ENCODE measurements at places on chromosomes 16 and 17.

DNA sequence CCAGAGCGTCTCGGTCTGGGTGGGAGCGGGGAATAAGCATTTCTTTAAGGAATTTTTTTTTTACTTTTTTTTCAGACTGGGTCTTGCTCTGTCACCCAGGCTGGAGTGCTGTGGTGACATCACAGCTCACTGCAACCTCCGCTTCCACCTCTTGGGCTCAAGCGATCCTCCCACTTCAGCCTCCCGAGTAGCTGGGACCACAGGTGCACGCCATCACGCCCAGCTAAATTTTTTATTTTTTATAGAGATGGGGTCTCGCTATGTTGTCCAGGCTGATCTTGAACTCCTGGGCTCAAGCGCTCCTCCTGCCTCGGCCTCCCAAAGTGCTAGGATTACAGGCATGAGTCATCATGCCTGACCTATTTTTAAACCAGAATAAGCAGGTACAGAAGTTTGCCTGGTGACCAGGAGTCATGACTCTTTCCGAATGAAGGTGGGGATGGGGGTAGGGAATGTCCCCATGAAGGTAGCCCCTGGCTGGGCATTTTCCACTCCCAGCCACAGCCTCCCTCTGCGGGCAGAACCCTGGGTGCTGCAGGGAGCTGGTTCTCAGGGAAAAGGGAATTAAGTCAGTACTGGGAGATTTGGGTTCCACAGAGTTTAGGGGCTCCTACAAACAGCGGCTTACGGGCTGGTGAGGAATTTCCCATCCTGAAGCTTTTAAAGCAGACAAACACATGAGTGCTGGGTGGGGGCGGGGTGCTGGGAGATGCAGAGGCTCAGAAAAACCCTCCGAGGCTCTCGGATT lies 48.3 kb downstream of the TBC1D16 start:
- DNase-seq = no peak

DNA sequence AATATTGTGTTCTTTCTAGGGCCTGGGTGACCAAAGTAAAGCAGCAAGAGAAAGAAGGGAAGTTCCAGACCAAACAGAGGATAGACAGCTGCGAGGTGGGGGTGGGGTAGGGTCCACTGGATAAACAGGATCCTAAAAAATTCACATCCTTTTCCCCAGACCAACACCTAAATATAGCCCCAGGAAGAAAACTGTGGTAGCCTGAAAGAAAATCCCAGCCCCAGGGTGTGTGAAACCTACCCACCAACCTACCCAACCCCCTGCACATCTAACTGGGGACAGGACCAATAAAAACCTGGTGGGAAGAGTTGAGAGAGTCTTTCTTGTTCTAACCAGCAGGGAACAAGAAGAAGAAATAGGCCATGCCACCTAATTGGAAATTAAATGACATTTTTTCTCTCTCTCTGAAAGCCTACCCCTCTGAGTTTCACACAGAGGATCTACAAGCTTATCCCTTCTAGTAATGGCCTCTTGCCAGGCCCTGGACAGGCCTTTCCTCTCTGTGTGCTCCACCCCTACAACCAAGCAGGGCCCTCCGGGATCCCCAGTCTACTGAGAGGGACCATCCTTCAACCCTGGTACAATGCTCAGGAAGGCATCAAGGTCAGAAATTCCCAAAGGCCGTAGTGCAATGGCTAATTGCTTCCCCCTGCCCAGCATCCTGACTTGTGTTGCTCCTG lies 12.0 kb downstream of the MYO18A start:
- peak; percentile 73 for DNase-seq

DNA sequence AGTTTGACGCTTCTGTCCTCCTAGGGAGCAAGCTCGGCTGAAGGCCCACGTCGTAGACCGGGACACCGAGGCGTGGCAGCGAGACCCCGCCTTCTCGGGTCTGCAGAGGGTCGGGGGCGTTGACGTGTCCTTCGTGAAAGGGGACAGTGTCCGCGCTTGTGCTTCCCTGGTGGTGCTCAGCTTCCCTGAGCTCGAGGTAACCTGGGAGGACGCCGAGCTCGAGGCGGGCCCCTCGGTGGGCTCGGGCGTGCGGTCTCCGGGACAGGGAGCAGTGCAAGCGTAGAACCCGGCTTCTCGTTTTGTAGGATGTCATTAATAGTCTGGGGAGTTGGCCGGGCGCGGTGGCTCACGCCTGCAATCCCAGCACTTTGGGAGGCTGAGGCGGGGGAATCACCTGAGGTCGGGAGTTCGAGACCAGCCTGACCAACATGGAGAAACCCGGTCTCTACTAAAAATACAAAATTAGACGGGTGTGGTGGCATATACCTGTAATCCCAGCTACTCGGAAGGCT lies 715 bp downstream of the ENDOV start:
- no peak for DNase-seq

DNA sequence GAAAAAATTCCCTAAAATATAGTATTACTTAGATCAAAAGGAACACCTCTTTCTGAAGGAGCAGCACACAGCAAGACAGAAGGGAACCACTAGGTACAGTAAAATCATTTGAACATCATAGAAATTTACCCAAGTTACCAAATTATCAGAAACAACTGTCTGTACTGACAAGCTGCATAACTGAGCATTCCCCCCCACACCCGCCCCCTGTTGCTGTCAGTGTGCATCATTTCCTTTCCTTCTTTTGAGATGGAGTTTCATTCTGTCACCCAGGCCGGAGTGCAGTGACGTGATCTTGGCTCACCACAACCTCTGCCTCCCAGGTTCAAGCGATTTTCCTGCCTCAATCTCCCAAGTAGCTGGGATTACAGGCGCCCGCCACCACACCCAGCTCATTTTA lies 120.7 kb downstream of the TRIM37 start:
- DNase-seq = no peak

- no peak for DNase-seq
Observed at GRCh38 chr16:69363281-69363717, 11.7 kb upstream of the TMED6 start.

- DNase-seq = no peak
Observed at GRCh38 chr17:9209347-9209746, 188.0 kb downstream of the NTN1 start.

DNA sequence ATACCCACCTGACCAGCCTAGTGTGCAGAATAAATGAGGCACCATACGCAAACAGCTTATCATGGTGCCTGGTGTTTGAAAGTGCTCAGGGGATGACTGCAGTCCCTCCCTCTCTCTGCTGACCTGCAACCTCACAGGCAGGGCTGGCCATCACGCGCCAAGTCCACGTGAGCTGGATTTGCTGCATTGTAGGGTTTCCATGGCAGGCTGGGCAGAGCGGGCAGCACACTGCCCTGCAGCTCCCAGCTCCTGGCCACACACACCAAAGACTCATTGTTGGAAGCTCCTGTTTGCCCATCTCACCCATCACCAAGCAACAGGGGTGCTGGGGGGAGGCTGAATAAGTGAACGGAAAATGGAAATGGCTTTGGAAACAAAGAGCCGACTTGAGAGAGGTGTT lies 81.8 kb downstream of the IRX3 start:
- no peak for DNase-seq

GRCh38 chr16:64641343-64641742 lies 480.5 kb downstream of the CDH11 start:
- DNase-seq = no peak

DNA sequence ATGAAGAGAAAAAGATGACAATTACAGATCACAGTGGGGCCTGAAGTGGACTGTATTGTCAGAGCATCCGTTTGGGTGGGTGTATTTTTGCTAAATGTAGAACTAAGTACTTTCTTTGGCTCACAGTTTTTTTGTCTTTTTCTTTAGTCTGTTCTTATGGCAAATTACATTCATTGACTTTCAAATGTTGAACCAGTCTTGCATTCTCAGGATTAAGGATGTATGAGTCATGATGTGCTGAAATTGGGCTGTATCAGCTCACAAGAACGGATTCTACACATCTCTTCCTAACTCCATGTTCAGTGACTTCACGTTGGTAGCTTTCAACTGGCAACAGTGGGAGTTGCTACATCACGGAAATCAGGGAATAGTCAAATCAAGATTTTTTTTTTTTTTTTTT lies 66.5 kb downstream of the TEX2 start:
- no peak for DNase-seq

DNA sequence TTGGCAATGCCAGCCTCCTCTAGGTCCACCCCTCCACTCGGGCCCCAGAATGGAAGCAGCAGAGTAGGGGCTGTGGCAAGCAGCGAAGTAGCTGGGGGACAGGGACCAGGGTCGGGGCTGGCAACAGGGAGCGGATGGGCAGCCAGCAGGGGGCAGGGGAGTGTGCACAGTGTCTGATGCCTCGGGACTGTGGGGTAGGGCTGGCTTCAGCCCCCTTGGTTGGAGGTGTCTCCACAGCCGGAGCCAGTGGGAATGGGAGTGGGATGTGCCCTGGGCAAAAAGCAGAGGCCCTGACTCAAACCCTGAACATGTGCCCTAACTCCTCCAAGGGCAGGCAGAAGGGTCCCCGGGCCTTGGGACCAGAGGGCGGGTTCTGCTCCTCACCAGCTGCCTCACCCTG lies 18.5 kb upstream of the ARHGAP27 start:
- DNase-seq = no peak

- DNase-seq = no peak
Observed at GRCh38 chr17:2195729-2196128, 107.9 kb downstream of the SMG6 start.

GRCh38 chr17:1724869-1725641 lies 551 bp downstream of the WDR81 start:
- no peak for DNase-seq

GRCh38 chr16:65318138-65318537 lies 196.3 kb upstream of the CDH11 start:
- DNase-seq = peak; percentile 54

- DNase-seq = no peak
Observed at GRCh38 chr17:71071837-71072236, 902.5 kb downstream of the KCNJ2 start.

DNA sequence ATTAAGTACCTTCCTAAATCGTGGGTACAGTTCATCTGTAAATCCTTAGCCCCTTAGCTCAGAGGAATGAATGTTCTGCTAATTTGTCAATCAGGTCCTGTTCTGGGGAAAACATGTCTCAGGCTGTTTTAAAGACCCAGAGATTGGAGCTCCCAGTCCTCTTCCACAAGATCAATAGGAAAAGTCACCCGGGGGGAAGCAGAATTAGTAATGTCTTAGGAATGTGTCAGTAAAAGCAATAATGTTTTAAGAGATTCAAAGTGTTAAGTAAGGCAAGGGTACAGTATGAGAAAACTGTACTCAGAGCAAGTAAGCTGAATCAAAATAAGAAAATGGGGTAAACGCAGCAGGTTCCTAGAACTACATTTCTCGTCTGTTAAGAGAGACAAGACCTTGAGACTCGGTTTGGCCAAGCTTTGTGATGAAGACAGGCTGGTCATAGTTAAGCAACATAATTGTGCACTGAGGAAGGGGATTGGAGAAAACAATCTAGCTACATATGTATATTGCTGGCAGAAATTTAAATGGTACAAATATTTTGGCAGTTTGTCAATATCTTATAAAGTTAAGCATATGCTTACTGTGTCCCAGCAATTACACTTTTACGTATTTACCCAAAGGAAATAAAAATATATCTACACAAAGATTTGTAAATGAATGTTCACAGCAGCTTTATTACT lies 192.9 kb upstream of the C17orf78 start:
- no peak for DNase-seq

DNA sequence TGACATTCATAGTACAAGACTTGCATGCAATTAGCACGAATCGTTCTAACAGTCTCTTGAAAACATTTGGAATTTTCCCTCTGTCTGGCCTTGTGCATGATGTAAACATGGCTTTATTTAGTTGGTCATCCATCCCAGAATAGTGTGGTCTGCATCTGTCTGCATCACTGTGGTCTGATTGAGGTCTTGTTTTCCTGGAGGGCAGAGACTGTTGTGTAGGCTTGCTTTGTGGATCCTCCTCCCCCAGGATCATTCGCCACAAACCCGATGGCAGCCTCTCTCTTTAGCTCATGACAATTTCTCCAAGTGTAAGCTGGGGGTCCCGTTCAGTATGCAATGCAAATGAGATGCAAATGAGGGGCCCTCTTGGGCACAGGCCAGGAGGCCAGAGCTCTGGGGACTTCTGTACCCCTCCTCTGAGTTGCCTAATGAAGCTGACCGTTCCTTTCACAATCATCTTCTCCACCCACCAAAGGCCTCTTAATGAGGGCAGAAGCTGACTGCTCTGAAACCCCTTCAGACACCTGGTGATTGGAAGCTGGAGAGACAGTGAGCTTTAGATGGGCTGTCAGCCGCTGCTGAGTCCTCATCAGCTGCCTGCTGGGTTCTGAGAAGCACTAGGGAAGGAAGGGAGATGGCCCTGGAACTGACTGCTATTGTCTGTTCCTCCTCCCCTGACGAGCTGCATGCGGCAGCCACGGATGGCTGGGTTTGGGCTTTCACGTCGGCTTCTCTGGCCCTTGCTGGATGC lies 201.2 kb upstream of the CACNG3 start:
- DNase-seq = peak; percentile 74

DNA sequence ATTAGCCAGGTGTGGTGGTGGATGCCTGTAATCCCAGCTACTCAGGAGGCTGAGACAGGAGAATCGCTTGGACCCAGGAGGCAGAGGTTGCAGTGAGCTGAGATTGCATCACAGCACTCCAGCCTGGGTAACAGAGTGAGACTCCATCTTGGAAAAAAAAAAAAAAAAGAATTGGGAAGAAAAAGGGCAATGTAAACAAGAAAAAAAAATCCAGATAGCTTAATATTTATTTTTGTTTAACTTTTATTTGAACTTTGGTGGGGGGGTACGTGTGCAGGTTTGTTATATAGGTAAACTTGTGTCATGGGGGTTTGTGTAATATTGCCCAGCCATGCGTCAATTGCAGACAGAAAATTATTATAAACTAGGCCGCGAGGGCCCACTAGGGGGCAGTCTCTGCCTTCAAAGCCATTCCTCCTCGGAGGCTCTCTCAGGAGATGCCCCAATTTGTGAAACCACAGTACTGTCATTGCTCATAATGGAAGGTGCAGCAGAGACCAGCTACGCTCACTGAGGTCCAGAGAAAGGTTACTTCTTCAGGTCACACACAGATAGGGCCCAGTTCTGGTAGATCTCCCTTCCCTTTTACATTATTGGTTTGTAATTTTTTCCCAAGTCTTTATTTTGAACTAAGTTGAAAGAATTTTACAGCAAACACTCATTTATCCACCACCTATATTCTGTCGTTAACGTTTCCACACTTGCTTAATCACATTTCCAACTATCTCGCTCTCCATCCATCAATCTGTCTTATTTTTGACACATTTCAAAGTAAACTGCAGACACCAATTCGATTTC lies 206.2 kb downstream of the PRKCB start:
- peak; percentile 82 for DNase-seq

DNA sequence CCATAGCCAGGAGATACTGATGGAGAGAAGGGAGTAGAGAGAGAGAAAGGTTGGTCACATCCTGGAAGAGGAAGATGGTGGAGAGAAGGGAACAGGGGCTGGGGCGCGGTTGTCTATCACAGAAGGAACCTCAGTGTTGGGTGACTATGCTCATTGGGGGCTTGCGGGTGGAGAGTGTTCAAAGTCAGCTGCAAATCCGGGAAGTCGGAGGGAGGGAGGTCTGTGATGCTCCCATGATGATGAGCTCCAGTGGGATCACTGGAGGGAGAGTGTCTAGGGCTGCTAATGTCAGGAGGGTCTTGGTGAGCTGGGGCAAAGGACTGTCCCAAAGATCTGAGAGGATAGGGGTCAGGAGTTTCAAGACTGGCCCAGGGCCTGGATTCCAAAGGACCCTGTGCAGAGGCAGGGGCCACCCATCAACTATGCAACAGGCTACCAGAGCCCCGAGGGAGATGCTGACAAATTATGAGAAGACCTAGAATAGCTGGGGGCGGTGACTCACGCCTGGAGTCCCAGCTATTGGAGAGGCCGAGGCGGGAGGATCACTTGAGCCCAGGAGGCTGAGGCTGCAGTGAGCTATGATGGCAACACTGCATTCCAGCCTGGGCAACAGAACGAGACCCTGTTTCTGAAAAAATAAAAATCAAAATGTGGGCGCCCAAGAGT lies 2.6 kb downstream of the SPDYE4 start:
- DNase-seq = no peak

Data from ELF-1 (cell line).